Stimulated activated naive B cell treated with anti-CD40 and anti-IgM and Interleukin-4, amounts not matched to agents 10 μg/mL and 1 μg/mL and 100 μg/mL, for 72 hours (primary cell): ENCODE measurements at places on chromosomes 7 and 10.

DNA sequence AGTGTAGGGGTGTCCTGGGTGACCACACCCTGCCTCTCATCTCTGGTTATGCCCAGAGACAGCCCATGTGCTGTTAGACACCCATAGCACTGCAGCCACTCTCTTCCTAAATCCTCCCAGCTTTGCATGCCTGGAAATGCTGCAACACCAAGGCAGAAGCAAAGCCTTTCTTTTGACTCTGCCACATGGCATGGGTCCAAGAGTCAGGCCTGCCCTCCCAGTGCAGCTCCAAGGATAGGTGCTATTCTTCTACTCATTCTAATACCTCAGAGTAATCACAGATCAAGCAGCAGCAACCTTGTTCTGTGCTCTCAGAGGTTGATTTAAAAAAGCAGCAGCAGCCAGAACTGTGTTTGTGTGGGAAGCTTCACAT lies 23.4 kb downstream of the FRMPD2 start:
- no peak for DNase-seq

DNA sequence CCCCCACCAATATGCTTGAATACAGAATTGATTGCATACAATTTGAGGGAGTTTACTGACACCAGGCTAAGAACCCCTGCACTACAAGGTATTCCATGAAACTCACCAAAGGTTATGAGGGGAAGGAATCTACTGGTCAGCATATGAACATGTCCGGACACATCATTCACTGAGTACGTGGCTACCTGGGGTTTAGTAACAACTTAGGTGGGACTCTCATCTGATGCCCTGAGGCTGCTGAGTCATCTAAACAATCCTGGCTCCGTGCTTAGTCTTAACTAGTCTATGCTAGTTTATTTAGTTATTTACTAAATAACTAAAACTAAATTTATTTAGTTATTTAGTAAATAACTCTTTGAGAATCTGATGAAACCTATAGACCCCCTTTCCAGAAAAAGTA lies 11.3 kb downstream of the PI4K2A start:
- DNase-seq = no peak

GRCh38 chr10:116857156-116857555 lies 7.9 kb downstream of the ENO4 start:
- no peak for DNase-seq

- DNase-seq = no peak
Measured at GRCh38 chr7:99607548-99607947, 9.2 kb upstream of the ZSCAN25 start.

DNA sequence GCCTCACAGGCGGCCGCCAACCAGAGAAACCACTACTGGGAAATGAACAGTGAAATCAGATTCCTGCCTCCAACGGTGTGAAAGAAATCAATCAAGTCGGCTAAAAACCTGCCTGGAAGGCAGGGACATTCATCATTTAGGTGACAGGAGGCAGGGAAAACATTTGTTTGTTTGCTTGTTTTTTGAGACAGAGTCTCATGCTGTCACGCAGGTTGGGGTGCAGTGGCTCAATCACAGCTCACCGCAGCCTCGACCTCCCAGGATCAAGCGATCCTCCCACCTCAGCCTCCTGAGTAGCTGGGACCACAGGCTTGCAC lies 30.5 kb downstream of the AP5Z1 start:
- DNase-seq = no peak

GRCh38 chr10:20363684-20364083 lies 533.4 kb downstream of the NEBL start:
- no peak for DNase-seq

DNA sequence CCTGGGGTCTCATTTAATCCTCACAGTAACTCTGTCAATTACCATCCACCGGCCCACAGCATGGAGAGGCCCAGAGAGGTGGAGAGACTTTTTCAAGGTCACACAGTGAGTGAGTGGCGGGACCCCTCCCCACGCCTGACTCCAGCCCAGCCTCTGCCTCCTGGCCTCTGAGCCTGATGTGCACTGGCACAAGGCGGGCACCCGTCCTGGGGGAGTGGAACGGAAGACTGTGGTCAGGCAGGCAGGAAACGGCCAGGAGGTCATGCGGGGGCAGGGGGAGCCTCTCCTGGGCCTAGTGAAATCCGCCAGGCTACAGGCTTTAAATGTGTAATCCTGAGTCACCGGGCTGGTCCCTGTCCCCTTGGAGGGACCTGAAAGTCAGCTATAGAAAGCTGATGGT lies 32.2 kb downstream of the ZCCHC24 start:
- DNase-seq = no peak

DNA sequence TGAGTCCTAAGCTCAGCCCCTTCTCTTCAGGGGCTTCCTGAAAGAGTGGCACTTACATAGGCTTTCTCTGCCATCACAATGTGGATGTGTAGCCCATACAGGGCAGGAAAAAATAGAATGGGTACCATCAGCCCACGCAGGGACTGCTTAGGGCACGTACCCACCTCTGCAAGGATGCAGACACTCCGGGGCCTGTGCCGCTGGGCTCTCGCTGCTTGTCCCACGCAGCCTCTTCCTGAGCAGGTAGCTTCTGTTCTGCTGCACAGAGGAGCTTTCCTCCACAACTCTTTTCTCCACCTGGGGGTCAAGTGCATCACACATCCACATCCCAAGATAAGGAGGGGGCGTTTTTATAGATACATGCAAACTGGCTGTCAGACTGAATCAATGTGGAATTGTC lies 34.3 kb downstream of the FRMPD2 start:
- no peak for DNase-seq
